Myocyte (in vitro differentiated cells): ENCODE measurements at places on chromosomes 5 and 9.
A peak's percentile ranks its signal among the peaks of the same experiment; 100 is the strongest.

DNA sequence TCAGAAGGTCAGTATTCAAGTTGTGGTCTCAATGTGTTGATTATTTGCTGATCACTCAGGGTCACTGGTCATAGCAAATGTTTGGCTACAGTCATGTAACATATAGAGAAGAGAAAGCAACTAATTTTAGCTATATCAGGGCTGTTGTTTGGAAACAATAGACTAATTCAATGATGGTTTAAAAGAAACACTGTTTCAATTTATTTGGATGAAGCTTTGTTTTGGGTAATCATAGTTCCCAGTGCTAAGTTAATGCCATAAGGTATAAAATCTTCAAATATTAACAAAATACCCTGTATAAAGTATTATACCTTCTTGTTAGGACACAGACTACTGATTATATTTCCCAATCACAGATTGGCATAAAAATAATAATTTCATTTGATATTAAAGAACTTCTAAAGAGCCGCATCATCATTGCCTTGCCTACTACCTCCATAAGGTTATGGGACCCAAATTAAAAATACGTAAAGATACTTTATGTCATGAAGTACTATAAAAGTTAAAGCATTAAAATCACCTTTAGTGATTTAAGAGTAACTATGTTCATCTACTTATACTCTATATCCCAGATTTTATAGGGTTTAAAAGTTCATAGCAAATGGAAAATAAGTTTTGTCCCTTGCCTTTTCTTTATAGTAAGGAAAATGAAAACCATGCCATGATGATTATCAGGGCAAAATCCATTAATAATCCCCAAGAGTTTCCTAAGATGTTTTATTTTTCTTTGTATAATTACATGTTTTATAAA, 6.0 kb downstream of the NR3C1 start:
- DNase-seq, result peak; percentile 16

DNA sequence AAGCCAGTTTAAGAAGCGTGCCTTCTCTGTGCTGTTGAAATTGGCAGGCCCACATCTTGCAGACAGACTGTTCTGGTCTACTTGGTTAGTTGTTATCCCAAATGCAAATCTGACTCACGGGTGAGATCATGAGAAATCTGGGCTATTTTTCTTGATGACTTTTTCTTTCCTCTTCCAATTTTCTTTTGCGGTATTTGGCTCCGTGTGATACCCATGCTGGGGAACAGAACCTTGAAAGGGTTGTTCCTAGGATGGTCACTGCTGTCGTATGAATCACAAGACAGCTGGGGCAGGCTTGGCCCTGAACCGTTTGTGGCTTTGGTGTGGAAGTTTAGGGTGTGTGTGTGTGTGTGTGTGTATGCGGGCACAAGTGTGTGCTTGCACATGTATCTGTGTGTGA, 24.6 kb downstream of the PDZD2 start:
- peak; percentile 41 for DNase-seq

DNA sequence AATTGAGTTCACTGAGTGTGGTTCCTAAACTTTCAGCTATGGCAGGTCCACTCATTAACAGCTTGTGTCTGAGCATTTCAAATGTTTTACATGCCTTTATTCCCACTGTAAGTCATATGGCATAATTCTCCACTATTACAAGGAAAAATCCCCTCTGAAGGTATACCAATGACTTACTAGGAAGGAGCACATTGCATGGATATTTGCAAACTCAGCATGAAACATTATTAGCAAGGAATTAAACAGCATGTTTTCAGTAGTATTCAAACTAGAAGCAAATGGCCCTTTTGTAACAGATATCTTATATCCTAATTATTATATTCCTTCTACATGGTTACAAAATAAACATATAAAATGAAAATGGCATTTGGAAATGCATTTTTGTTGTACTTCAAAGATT, 566.4 kb upstream of the CCNG1 start:
- DNase-seq, result no peak

DNA sequence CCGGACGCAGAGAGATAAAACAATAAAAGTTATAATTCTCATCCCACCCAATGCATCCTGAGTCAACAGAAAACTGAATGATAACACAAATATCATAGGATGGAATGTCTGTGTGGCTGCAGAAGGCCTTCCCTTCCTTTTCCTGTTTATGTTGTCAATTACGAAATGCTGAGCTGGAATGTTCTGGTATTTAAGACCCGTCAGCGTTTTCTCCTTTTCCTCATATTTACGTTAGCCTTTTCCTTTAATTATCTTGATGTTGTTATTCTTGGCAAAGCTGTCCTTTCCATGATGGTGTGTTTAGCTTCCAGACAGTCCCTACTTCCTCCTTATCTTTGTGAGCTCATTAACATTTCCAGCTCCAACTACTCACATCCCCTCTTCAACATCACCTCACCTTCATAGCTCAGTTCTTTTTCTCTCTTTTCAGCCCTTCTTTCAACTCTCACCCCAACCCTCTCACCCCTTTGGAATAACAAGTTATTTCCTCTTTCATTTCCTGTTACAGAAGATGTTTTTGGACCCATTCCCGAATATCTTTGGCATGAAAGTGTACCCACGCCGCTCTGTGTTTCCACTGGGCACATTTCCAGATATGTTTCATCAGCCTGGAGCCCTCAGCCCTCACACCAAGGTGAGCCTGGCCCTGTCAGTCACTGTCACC, 221.6 kb downstream of the NR2F1-AS1 start:
- peak; percentile 66 for DNase-seq

- no peak for DNase-seq
Measured at GRCh38 chr5:94945656-94946055, 327.2 kb downstream of the SLF1 start.

DNA sequence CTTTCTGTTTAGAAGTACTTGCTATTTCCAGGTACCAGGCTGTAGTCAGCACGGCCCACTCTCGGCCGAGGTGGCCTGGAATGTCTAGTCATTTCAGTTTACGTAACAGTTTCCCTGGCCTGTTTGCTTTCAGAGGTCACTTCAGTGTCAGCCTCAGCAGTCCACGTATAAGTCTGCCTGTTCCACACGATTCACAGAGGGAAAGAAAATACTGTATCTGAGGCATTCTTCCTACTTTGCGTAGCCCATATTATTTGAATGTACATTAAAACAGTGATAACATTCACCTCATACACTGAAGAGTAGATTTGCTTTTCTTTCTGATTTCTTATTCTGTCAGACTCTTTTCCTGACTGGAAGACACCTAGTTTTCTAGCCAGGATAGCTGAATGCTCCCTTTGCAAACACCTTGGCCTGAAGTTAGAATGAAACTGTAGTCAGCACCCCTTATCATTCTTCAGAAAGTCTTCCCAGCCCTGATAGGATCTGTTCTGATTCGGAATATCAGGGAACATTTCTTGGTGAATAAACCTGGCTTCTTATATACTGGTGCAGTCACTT, 140.9 kb downstream of the AOPEP start:
- DNase-seq, result peak; percentile 74

GRCh38 chr5:145960166-145960565, 23.8 kb downstream of the SH3RF2 start:
- no peak for DNase-seq

DNA sequence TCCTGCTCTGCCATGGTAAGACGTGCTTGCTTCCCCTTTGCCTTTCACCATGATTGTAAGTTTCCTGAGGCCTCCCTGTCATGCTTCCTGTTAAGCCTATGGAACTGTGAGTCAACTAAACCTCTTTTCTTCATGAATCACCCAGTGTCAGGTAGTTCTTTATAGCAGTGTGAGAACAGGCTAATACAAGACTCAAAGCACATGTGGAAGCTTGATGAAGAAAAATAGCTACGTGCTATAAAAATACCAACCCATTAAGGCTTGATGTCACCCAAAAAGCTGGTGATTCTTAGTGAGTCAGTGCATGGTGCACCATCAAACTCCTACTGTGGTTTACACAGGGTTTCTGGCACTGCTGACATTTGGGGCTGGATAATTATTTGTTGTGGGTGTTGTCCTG, 332.2 kb downstream of the TMEM167A start:
- no peak for DNase-seq
